CD4-positive, alpha-beta T cell treated with Interleukin-4 for 4 hours (primary cell): ENCODE measurements at places on chromosomes 11 and 22.

DNA sequence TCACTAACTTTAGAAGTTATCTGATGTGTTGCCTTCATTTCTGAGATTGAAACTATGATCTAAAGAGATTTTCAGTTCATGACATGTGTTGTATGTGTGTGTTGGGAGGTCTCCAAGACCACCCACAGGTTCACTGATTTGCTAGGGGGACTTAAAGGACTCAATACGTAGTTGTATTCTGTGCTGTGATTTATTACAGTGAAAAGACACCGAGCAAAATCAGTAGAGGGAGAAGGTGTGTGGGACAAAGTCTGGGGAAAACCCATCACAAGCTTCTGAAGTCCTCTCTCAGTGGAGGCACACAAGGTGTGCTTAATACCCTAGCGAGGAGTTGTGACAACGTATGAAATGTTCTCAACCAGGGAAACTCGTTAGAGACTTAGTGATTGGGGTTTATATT is 35.6 kb downstream of the RNF169 start:
- peak; percentile 5 for DNase-seq

DNA sequence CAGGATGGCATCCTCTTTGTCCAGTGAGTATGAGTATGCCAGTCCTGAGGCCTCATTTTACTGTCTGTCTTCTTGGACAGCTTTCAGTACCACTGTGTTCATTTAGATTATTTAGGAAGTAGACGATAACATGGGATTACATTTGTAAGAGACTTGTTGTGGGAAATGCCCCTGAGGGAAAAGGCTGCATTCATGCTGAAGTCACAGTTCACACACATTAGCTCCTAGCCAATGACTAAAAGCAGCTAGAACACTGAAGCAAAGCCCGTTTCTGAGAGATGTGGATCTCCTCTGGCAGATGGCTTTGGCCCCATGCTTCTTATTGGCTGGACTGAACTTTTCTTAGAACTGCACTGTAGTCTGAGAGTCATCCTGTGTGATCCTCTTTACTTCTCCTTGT is 242.4 kb downstream of the FAM76B start:
- no peak for DNase-seq

DNA sequence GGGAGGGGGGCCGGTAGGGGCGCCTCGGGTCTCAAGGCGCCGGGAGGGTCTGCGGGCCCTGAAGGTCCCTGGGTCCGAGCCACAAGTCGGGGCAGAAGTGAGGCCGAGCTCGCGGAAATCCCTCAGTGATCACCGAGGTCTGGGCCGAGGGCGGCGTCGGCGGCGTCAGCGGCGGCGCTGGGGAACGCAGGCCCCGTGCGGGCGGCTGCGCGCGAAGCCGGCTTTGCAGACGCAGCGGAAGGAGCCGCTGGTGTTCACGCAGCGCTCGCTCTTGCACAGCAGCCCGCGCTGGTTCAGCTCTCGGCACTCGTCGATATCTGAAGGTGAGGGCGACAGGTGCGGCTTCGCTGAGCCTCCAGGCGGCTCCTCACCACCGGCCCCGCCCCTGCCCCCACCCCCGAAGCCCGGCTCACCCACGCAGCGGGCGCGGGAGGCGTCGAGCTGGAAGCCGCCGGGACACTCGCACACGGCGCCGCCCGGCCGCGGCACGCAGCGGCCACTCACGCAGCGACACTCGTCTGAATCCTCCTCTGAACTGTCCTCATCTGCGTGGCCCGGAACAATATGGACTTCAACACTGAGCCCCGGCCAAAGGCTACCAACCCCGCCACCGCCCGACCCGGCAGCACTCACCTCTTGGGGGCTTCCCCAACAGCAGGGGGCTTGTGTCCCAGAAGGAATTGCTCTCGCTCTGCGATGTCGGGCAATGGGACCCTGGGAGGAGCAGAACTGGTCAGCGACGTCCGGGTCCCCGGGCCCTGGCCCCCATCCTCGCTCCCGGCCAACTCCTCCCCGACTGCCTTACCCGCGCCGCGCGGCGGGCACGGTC is 14.2 kb downstream of the SCYL1 start:
- DNase-seq: no peak

DNA sequence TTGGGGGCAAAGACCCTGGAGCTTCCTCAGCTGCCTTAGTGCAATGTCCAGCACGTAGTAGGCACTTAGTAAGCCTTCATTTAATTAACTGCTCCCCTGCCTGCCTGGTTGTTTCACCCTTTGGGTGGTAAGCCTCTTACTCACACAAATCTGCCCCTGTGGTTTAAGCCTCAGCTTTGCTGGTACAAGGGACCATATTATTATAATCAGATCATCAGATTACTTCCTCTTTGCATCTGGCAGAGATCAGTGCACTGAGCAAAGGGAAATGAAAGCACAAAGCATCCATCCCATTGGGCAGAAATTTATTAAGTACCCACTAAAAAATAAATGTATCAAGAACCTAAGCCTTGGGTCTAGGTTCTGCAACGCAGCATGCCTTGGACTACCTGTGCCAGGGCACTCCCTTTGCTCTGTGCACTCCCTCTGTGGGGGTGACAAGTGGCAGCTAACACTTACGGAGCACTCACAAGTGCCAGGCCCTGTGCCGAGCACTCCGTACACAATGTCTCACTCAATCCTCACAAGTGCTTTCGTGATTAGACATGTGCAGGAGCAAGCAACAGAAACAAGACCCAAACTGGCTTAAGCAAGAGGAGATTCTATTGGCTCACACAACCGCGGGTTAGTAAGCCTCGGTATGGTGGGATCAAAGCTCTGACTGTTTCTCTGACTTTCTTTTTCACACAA is 34.9 kb upstream of the DAGLA start:
- no peak for DNase-seq

- no peak for DNase-seq
Measured at GRCh38 chr22:30296833-30297232, 7.5 kb upstream of the CASTOR1 start.

DNA sequence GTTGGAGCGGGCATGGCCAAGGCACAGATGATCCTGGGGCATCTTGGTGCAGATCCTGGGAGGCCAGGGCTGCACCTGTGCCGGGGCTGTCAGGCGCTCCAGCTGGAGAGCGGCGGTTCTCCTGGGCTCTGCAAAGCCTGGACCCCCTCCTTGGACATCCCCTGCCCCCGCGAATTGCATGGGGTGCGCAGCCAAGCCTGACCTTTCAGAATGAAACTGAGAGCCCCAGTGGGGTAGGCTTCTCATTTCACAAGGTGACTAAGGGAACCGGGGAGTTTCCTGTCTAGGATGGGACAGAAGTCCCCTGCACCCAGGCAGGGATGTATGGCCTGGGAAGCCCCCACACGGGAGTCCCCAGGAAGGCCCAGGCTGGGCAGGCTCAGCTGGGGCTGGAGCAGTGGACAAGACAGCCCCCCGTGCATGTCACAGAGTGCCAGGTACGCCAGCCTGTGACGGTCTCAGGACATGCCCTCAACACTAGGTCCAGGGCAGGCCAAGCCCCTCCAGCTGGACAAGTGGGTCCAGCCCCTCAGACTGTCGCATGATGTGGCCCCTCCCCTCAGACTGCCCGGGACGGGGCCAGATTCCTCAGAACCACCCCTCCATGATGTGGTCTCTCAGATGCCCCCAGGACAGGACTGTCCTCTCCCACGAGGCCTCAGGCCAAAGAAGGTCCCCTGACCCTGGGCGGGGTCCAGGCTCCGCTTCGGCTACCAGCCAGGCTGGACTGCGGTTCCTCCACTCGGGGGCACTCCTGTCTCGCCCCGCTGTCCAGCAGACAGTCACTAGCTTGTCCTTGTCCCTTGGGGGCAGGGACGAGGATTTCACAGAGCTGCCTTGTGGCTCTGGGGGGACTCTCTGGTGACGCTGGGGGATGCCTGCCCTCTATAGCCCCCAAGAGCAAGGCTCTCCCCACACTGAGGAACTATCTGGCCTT is 2.3 kb downstream of the LSP1 start:
- DNase-seq: peak; percentile 19
